ENCODE measurements at places on chromosomes 5 and 9.

- peak; percentile 79 for DNase-seq
Measured at GRCh38 chr9:110797611-110798010, 129.0 kb downstream of the MUSK start.

DNA sequence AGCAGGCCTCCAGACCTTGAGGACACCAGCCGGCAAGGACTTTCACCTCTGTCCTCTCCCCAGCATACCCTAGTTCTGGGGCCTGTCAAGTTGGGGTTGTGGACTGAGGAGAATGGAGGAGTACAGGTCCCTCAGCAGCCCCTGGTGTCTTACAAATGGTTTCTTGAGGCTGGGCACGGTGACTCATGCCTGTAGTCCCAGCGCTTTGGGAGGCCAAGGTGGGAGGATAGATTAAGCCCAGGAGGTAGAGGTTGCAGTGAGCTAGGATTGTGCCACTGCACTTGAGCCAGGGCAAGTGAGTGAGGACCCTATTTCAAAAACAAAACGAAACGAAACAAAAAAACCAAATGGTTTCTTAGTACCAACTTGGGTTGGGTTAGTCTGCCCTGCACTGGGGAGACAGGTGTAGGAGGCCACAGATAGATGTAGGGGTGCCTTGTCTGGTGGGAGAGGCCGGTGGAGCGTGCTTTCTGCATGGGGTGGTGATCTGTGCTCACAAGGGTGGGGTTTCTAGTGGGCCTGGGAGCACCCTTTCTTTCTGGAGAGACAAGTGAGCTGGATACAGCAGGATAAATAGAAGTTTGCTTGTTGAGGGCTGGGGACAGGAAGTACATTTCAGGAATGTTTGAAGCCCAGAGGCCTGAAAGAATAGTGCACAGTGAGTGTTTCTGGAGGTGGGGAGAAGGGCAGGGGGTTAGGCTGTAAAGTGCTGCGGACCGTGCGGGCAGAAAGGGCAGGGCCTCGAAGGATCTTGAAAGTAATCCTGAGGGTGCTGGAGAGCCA lies 37.7 kb upstream of the PSD2 start:
- no peak for DNase-seq

DNA sequence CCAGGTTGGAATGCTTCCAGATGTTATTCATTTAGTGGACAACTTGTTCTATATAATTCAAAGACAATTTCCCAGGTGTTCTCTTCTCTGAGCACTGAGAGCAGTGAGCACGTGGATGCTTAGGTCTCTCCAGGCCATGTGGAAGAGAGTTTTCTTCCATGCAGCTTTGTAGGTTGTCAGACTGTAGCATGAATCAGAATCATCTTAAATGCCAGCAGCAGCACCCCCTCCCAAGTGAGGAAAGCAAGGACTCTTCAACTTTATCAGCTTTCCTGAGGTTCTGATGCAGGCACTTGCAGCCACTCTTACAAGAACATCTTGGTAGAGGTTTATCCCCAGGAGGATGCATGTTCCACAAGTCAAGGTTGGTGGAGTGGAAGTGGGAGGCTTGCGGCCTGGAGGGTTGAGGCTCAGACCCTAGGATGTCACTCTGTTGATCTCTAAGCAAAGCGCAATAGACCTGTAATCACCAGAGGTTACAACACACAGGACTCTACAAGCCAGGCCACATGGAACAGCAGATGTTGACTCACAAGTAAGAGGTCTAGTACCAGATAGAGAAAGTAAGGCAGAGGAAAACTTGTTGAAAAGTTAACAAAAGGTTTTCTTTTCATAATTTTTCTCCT lies 47.7 kb downstream of the UGCG start:
- no peak for DNase-seq

DNA sequence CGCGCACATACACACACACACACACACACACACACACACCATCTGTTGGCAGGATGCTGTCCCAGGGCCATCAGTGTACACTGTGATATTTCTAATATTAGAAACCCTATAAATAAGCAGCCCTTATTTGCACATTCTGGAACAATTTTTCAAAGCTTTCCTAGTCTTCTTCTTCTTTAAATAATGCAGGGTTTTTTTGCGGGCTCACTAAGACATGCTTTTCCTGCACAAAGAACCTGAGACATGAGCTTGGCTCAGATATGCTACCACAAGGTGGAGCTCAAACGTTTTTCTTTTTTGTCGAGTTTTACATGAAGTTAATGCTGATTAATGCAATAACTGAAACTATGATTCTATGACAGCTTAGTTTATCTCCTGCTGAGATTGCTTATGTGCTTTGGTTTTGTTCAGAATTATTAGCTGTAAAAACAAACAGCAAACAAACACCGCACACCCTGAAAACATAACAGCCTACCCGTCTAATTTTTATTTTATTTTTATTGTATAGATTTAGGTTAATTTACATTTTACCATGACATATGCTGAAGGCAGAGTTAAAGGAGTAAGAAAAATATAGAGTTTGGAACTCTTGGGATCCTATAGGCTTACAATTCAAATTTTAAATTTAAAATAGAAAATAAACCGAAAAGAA lies 95.8 kb downstream of the ALDH1A1 start:
- DNase-seq, result peak; percentile 33

DNA sequence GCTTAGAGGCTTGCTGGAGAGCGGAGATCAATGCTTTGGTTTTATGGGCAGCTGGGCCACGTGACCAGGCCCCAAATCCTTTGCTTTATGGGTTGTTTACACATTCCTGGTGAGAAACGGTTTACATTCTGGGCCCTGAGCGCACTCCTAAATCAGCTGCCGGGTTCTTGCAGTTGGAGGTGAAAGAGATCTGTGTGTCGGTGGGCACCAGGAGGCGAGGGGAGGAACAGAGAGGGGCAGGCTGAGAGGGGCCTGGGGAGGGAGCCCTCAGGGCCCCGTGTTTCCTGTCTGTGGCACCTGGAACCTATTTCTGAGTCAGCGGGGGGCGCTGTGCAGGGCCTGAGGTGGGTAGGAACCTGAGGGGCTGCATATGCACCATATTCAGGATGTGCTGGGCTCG lies 63.5 kb upstream of the HAND1 start:
- DNase-seq, result no peak

GRCh38 chr5:74314906-74315305 lies 325.6 kb downstream of the ENC1 start:
- no peak for DNase-seq

DNA sequence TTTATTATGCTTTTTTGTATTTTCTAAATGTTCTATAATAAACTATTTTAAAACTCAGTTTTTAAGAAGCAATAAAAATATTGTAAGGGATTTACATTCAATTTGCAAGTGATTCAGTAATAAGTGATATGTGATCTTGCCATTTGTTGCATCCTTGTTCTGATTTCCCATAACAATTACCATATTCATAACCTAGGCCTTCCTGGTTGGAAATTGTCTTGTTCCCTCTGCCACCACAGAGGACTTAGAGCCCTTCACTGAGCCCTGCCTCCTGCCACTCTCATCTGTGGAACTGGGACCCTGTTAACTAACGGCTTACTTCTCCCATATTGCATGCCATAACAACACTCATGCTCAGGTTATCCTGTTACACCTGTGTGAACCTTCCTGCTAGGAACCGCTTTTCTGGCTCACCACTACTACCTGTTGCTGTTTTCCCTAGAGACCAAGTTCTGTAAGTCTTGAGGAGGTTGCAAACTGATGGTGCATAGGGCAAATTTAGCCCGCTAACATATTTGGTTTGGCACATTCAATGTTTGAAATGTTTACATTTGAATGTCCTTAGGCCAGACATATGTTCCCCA lies 32.9 kb upstream of the DTWD2 start:
- DNase-seq, result no peak

GRCh38 chr5:113271015-113271414 lies 163.8 kb downstream of the TSSK1B start:
- peak; percentile 80 for DNase-seq
